Esophagus squamous epithelium (tissue), 5 donors: ENCODE measurements at places on chromosomes 12 and 14.

- DNase-seq = no peak
Observed at GRCh38 chr14:87034680-87035079, 958.3 kb downstream of the GALC start.

DNA sequence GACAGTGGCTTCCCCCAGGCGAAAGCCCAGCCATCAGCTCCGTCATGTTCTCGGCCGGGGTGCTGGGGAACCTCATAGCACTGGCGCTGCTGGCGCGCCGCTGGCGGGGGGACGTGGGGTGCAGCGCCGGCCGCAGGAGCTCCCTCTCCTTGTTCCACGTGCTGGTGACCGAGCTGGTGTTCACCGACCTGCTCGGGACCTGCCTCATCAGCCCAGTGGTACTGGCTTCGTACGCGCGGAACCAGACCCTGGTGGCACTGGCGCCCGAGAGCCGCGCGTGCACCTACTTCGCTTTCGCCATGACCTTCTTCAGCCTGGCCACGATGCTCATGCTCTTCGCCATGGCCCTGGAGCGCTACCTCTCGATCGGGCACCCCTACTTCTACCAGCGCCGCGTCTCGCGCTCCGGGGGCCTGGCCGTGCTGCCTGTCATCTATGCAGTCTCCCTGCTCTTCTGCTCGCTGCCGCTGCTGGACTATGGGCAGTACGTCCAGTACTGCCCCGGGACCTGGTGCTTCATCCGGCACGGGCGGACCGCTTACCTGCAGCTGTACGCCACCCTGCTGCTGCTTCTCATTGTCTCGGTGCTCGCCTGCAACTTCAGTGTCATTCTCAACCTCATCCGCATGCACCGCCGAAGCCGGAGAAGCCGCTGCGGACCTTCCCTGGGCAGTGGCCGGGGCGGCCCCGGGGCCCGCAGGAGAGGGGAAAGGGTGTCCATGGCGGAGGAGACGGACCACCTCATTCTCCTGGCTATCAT lies 663 bp downstream of the PTGER2 start:
- no peak for DNase-seq

DNA sequence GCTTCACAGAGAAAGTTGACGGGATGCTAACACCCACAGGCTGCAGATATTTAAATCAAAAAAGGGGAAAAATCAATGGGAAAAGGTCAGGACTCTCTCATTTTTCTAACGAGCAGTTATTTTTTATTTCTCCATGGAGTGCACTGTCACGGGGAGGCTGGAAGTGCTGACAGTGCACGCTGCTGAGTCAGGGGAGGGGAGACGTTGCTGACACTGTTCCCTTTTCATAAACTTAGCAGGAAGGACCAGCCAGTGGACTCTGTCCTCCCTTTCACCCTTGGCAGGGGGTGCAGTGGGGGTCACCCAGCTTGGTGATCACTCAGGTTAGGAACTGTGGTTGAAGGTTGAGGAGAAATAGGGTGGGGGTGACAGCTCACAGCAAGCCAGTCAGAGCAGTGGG lies 65.6 kb upstream of the FUT8 start:
- DNase-seq = no peak

- no peak for DNase-seq
Observed at GRCh38 chr14:94599656-94600004, 12.6 kb upstream of the SERPINA3 start.

GRCh38 chr14:61266891-61267740 lies 14.0 kb downstream of the TMEM30B start:
- DNase-seq = no peak

DNA sequence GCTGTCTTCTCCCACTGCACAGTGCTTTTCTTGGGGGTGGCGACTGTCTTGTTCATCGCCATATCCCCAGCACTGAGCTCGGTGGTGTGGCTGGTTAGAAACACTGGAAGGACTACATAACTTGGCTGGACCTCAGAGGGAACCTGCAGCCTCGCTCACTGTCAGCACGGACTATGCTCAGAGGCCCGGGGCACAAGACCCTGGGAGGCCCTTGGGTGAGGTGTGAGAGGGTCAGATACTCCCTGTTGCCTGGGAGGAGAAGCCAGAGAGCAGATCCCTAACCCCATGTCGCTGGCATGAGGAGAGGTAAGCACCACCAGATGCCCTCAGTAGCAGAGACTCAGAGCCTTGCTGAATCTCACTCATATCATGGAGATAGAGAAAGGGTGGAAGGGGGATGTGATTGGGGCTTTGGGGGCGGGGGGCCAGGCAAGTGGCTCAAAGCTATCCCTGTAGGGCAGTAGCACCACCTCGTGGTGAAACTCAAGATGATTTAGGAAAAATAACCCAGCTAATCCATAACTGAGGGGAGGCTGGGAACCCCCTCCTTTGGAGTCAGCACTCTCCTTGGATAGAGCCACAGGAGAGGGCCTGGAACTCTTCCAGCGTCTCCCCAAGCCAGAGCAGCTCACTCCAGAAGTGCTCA lies 18.7 kb upstream of the HDAC7 start:
- no peak for DNase-seq

- no peak for DNase-seq
Observed at GRCh38 chr14:24699052-24699451, 65.1 kb upstream of the GZMB start.

GRCh38 chr12:118050972-118051910 lies 9.7 kb downstream of the WSB2 start:
- no peak for DNase-seq

GRCh38 chr12:94255006-94255405 lies 106.6 kb downstream of the PLXNC1 start:
- no peak for DNase-seq

GRCh38 chr12:66290716-66291200 lies 11.5 kb upstream of the HELB start:
- no peak for DNase-seq

- no peak for DNase-seq
Observed at GRCh38 chr12:121424624-121424975, 24.7 kb downstream of the RNF34 start.
